ENCODE measurements at places on chromosomes 11 and 22.

DNA sequence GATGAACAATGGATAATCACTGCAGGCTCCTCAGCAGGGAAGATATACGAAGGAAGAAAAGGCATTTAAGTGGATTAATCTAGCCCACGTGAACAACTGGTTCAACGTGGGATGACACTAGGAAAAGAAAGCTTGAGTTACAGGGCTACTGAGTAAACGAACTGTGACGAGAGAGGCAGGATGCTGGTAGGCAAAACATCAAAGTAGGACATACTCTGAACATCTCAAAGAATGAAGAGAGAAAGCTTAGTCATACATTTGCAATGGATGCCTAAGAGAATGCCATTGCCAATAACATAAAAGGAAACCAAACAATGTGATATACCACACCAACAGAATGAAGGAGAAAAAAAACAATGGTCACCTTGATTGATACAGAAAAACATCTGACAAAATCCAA lies 12.9 kb downstream of the USP28 start:
- DNase-seq = no peak

DNA sequence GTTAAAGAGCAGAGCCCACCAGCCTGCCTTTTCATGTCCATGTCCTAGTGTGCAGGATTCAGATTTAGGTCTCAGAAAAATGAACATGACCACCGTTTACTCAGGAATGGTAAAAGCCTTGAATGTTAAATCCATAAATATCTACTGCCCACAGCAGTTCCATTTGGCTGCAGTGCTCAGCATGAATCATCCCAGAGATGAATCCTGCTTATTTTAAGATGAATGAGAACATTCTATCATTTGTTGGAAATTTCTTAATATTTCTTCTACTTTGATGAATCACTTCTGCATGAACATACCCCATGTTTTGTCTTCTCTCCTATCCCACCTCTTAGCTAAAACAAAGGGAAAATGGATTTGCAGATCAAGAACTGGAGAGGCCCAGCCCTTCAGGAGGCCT lies 47.5 kb upstream of the AQP11 start:
- DNase-seq = no peak

DNA sequence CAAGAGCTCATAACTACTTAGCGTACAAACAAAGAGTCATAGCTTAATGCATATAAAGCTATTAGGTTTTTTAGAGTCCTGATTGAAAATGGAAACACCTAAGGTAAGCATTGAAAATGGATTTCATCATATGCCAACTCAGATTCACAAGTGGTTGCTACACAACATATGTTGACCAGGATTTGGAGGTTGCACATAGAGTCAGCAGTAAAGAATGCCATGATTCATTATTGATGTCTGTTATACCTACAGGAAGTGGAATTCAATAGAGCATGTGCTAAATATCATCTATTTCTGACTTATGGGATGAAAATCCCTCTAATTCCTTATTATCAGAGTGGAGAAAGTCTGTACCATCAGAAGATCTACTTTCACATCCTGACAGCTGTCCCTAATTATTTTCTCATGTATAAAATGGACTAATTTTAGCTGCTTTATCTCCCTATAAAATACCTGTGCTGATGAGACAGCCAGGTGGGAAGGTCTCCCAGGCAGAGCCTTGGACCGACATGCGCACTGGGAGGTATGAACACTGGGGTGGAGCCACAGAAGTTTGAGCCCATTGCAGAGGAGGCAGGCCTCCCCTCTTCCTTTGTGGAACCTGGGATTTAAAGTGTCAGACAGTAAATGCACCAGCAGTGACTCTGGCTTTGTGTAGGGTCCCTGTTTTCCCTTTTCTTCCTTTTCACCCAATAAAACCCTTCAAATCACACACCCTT lies 204.2 kb downstream of the AASDHPPT start:
- no peak for DNase-seq

- no peak for DNase-seq
Measured at GRCh38 chr11:35661534-35661933, 1.0 kb upstream of the TRIM44 start.

DNA sequence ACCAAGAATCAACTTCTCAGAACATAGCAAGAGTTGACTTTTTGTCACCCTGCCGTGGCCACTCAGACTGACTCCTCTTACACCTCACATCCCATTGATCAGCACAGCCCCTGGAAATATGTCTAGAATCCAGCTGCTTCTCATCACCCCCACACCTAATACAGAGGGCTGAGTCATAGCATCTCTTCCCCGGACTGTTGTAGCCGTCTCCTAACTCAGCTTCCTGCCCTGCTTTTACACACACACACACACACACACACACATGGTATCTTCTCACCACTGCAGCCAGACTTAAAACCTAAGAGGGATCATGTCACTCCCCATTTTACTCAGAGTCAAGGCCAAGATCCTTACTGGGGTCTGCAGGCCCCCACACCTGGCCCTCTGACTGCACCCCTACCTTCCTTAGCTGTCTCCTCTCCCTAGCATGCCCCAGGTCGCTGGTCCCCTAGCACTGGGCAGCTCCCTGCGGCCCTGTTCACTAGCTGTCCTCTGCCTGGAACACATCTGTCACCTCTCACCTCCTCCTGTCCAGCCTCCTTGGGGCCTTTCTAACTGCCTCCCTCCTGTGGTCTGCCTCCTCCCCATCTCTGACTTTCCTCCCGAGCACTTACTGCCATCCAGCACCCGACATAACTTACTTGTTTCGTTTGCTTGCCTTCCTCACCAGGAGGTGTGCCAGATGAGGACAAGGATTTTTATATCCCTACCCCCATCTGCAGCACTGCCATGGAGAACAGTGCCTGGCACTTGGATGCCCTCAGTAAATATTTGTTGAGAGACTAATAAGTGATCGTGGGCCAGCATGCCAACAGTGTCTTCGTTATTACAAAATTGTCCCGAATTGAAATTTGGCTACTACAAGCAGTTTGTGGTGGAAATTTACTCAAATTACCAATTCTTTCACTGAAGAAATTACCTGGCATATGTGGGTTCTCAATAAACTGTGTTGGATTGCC lies 61.9 kb downstream of the BMAL1 start:
- no peak for DNase-seq
